ENCODE measurements at places on chromosomes 3 and 15.
A peak's percentile ranks its signal among the peaks of the same experiment; 100 is the strongest.

DNA sequence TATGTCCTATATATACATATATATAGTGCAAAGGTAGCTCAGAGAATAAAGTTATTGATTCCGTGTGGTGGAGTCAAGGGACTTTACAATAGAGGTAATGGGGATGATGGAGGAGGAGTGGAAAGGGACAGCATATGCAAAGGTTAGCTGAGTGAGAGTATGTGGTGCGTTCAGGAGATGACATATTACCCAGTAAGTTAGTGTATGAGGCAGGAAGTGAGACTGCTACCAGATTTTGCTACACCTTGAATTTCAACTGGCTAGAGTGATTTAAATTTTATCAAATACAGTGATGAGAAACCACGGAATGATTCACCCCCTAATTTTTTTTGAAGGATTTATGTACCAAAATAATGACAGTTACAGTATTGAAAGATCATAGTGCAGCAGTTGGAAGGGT is 2.8 kb downstream of the ACTL6A start:
- no peak for DNase-seq

- DNase-seq: no peak
Measured at GRCh38 chr3:143138953-143139352, 19.4 kb downstream of the CHST2 start.

DNA sequence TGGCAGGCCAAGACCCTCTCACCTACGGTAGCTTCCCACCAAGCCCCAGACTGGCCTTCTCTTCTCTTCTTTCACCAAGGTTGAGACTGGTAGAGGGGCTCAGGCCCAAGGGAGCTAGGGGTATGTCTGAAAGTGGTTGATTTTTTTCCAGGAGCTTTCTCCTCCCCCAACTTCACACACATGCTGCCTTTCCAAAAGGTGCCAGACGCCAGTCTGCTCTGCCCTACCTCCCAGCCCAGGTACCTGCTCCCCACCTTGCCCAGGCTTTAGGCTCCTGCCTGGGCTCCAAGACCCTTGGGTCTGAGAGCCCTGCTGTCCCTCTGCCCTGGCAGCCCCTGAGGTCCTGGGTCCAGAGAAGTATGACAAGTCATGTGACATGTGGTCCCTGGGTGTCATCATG is 28.4 kb downstream of the MAPKAPK3 start:
- no peak for DNase-seq

GRCh38 chr3:54433846-54434245 is 311.5 kb downstream of the CACNA2D3 start:
- DNase-seq: peak; percentile 17

DNA sequence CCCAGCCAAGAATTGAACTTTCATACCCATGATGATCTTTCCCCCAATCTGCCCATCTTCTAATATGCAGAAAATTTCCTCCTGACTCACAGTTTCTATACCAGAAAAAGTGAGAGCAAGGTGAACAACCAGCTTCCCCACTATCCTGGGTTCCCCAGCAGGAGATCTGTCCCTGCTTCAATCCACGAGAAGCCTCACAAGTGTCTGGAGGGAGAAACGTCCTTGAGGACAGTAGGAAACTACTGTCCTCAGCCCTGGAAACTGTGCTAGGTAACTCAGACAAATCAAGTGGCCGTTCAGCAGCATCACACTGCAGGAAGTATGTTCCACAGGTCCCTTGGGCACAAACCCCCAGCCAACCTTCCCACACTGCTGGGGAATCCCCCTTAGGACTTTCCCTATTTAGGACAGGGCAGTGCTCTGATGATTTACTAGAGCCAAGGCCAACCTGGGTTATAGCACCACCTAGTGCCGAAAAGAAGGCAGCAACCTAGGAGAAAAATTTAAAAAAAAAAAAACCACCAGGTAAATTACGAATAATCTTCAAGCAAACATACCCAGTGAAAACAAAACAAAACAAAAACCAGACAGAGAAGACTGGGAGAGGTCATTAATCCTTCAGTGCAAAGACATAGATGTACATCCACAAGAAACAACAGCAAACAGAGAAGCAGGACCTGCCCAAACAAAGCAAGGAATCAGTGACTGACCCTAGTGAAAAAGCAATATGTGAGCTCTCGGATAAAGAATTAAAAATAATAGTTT is 36.0 kb downstream of the MORC1 start:
- DNase-seq: peak; percentile 77

GRCh38 chr3:124059580-124059979 is 67.7 kb upstream of the ROPN1 start:
- no peak for DNase-seq

- no peak for DNase-seq
Measured at GRCh38 chr15:90620379-90621067, 90.8 kb downstream of the CRTC3 start.

DNA sequence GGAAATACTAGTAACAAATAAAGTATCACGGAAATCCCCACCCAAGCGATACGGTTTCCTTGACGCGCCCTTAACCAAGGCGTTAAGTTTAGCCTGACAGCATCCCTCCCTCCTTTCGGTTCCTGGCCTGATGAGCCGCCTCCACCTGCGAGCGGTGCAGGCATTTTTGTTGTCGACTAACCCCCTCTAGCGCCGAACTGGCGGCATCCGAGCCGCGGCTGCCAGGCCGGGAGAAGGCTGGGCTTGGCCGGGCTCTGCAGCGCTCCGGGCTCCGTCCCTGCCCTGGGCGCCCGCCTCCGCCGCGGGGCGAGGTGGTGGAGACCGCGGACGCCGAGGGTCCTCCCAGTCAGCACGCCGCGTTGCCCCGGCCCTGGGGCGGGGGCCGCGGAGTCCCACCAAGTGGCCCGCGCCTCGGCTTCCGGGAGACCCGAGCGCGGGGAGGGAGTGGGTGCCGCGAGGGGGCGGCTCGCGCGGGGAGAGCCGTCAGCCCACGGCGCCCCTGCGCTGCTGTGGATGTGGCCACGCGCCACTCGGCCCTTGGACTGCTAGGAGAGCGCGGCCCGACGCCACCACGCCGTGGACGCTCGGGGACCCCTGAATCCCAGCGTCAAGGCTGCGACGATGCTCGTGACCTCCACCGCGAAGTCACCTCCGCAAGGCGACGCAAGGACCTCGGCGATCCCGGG is 1.1 kb upstream of the EPHA6 start:
- peak; percentile 90 for DNase-seq

- DNase-seq: peak; percentile 24
Measured at GRCh38 chr3:48595526-48596121, 495 bp upstream of the COL7A1 start.

DNA sequence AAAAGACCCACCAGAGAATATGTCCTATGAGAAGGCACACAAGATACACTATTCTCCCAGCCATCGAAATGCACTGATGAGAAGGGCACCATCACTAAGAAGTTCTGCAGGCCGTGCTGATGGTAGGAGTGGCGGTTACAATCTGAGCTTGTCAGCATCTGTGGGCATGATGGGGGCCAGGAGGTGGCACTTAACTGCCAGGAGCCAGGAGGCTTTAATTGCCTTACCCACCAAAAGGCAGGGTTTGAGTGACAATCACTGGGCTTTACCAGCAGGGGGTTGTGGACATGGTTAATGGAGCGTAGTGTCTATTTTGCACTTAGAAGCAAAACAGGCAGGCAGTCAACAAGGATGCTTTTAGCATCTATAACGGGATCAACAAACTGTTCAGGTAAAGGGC is 16.0 kb upstream of the SQOR start:
- DNase-seq: peak; percentile 20

- DNase-seq: no peak
Measured at GRCh38 chr15:85704066-85704465, 90.7 kb downstream of the KLHL25 start.

- DNase-seq: no peak
Measured at GRCh38 chr3:111103807-111104206, 32.2 kb downstream of the NECTIN3 start.

DNA sequence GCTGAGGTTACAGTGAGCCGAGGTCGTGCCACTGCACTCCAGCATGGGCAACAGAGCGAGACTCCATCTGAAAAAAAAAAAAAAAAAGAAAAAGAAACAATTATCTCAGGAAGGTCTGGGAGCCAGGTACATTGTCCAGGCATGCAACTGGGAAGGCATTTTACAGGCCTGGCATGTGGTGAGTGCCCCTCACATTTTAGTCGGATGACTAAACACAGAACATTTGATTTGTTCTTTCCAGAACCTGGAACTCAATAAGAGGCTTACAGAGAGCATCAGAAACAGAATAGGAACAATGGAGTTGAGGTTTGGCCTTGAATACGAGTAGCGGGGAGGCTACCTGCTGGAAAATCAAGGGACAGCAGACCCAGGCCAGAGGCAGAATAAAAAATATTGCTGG is 33.7 kb upstream of the IGF1R start:
- no peak for DNase-seq

DNA sequence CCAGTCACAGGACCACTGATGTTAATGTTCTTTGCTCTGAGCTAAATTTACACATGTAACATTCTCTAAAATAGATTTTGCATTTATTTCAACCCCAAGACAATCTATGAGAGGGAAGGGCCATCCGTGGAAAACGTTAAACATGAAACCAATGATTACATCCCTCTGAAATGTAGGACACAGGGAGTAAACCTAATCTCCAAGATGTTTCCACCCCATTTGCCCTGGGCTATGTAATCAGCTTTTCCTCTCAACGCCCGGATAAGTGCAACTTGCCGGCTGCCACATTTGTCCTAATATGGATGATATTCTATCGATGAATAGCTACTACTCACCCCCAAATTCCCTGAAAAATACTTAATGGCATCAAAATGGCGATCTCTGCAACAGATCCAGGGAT is 6.4 kb upstream of the FMN1 start:
- DNase-seq: peak; percentile 56

GRCh38 chr15:65085207-65085753 is 8.7 kb downstream of the KBTBD13 start:
- DNase-seq: no peak

- peak; percentile 36 for DNase-seq
Measured at GRCh38 chr3:11060500-11061251, 68.1 kb downstream of the SLC6A1 start.

GRCh38 chr3:107574650-107575049 is 51.9 kb downstream of the BBX start:
- peak; percentile 63 for DNase-seq

- no peak for DNase-seq
Measured at GRCh38 chr3:31934018-31934417, 47.0 kb downstream of the OSBPL10 start.

- peak; percentile 27 for DNase-seq
Measured at GRCh38 chr3:184472723-184473428, 88.7 kb upstream of the EPHB3 start.

DNA sequence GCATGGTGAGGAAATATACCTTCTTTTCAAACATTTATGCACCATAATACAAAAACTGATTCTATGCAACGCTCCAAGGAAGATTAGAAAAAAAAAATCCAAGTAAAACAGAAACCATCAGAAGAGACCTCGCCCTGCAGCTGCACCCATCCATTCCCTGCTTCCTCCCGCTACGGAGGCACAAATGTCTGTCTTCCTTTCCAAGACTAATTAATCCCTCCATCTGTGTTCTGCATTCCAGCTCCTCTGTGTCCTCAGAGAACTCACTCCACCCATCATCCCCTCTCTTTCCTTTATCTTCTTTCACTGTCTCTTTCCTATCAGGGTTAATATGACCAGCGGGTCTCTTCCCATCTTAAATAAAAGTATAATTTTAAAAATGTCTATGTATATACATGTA is 196.1 kb downstream of the ADAMTSL3 start:
- no peak for DNase-seq

- no peak for DNase-seq
Measured at GRCh38 chr3:127949446-127950055, 34.5 kb downstream of the KBTBD12 start.

- DNase-seq: no peak
Measured at GRCh38 chr15:61229883-61230180, 730 bp upstream of the RORA start.

GRCh38 chr15:77542491-77543001 is 90.2 kb downstream of the LINGO1 start:
- no peak for DNase-seq

DNA sequence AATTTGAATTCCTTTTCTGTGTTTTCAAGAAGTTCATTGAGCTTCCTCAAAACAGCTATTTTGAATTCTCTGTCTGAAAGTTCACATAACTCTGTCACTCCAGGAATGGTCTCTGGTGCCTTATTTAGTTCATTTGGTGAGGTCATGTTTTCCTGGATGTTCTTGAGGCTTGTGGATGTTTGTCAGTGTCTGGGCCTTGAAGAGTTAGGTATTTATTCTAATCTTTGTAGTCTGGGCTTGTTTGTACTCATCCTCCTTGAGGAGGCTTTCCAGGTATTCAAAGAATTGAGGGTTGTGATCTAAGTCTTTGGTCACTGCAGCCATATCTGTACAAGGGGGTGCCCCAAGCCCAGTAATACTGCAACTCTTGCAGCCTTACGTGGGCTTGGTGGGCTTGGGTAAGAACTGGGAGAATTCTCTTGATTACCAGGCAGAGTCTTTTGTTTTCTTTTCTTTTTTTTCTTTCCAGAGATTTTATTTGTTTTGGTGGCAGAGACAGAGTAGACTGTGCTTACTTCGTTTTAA is 19.3 kb upstream of the CCNDBP1 start:
- DNase-seq: no peak

DNA sequence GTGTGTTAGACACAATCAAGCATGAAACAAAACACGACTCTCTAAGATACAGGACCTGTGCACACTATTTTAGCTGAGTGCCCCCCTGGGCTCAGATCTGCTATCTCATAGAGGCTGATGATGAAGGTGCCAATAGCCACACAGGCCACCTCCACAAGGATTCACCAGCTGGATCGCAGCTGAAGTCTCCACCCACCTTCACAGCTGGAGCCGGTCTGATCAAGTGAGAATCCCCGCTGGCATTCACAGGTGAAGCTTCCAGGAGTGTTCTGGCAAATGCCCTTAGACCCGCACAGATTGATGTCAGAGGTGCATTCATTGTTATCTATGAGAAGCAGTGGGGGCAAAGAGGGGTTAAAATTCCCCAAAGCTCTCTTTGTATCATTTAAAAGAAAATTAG is 90.1 kb downstream of the DUT start:
- DNase-seq: no peak

DNA sequence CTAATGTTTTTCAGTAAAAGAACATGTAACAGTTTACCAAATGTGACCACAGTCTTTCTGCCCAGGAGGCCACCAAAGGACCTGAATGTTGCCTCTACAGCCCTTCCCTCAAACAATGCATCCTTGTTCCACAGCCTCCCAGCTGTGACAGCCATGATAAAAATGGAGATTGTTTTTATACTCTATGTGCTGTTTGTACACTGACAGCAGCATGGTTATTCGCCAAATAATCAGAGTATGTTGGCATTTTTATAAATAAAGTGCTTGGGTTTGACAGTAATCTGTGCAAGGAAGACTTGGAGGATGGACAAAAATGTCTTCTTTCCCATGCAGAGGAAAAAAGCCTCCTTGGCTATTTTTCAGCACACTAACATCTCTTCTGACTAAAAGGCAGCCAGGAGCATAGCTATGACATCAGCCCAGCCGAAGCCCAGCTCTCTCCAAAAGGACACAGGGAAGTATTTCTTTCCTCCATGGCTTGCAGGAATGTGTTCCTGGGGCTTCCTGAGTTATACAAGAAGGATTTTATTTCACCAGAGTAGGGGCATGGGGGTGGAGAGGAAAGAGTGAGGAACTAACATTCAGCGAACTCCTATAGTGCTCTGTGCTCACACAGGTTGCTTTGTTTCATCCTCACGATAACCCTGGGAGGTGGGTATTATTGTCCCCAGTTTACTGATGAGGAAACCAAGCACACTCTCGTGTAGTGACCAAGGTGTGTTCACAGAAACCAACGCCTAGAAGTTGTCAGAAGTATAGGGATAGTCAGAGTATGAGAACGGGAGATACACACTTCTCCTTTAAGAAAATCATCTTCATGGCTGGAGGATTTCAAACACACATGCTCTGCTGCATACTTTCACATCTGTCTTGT is 339.7 kb downstream of the MECOM start:
- DNase-seq: no peak
